SHP77 (cell line): ENCODE measurements at places on chromosomes 1 and 21.

- no peak for DNase-seq
Measured at GRCh38 chr1:195202241-195202640, 1406.0 kb downstream of the KCNT2 start.

DNA sequence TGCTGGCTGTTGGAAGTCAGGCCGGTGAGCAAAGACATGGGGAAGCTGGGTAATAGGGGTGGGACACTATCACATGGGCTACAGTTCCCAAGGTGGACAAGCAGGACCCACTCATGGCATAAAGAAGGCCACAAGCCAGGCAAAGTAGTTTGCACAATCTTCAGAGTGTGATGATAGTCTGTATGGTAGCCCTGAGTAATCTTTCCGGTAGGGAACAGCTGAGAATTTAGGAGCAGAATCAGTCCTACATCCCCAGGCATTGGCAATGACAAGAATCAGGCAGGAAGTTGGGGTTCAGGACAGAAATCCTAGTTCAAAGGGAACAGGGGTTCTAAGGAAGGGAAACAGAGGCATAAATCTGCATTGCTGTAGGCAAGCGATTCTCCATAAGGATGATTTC is 23.9 kb upstream of the SPATA6 start:
- DNase-seq: no peak

GRCh38 chr1:183131166-183131565 is 54.9 kb upstream of the LAMC2 start:
- no peak for DNase-seq

DNA sequence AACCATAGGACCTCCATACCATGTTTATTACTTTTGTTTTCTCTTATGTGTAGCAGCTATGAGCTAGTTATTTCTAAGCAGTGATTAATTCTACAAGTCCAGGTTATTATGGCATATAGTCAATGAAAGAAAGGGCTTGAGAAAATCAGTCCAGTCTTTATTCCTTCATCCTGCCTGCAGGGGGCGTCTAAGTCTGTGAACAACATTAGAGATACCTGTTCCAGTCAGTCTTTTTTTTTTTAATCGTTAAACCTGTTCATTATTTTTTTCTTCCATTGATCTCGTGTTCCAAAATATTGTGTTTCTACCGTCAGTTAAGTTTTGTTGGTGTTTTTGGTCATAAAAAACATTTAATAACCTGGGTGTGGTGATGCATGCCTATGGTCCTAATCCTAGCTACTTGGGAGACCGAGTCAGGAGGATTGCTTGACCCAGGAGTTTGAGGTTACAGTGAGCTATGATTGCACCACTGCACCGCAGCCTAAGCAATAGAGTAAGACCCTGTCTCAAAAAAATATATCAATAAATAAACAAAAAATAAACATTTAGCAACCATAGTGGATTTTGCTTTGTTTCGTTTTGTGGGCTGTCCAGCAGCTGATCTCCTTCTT is 29.4 kb upstream of the CD2 start:
- peak; percentile 57 for DNase-seq

GRCh38 chr1:184947497-184948256 is 26.6 kb downstream of the NIBAN1 start:
- no peak for DNase-seq

DNA sequence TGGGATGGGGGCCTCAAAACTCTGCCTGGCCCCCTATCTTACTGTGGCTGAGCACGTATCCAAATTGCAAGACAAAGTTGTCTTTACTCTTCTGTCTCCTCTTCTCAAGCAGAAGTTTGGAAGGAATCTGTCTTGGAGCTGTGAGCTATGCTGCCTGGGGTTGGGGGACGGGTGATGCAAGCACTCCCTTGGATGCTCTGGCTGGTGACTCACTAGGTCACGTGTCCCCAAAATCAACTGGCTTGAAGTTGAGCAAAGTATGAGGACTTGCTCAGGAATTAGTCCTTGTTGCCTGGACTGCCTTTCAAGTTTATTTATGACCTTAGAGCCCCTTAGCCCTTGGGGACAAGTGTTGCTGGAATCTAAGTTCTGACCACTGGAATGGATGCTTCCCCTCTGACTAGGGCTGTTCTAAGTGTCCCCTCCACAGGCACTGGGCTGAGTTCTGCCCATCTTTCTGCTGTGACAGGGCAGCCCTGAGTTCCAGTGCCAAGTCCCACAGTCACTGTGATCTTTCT is 269.5 kb downstream of the HHAT start:
- no peak for DNase-seq

- no peak for DNase-seq
Measured at GRCh38 chr1:8889925-8890785, 11.7 kb upstream of the ENO1 start.

DNA sequence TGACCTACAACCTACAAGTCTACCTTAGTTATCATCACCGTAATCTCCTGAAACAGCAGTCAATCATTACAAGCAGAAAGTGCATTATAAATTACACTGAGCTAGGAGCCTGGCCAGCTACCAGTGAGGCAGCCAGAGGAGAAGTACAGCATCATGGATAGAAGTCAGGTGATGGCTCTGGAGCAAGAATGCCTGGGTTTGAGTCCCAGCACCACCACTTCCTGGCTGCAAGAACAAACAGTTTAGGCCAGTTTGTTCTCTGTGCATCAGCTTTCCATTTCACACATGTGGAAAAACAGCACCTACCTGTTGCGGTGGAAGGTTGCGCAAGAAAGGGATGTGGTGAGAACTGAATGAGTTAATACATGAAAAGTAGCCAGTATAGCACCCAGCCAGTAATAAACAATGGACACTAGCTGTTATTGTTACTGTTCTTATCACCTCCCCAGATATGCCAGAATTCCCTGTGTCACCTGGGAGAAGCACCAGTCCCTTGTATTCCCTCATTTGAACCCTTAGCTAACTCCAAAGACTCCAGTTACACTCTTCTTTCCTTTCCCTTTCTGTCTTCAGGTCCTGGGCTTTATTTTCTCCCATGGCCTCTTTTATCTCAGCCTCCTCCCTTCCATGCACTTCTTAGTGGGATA is 9.0 kb downstream of the CREG1 start:
- DNase-seq: no peak

DNA sequence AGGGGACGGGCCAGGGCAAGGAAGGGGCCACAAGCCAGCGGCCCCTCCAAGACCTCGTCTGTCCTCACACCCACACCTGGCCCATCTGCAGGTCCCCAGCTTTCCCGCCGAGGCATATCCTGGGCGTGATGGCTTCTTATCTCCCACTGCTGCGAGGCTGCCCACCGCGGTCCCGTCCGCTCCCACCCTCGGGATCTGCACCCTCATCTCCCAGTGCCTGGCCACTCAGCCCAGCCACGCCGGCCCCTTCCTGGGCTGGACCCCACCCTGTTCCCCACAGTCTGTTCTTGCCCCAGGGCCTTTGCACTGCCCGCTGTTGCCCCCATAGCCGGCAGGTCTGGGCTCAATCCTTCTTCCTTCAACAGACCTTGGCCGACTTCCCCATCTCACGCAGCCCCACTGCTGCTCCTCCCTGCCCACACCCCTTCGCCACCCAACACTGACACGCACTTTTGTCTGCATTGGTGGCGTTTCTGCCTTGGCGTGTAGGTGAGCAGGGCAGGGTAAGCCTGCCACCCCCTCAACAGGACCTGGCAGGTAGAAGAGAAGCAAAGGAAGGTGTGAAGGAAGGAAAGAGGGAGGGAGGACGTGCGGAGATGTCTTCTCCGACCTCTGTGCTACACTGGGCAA is 4.4 kb upstream of the TTC34 start:
- DNase-seq: no peak

- DNase-seq: no peak
Measured at GRCh38 chr1:15187175-15188129, 33.9 kb downstream of the TMEM51 start.

DNA sequence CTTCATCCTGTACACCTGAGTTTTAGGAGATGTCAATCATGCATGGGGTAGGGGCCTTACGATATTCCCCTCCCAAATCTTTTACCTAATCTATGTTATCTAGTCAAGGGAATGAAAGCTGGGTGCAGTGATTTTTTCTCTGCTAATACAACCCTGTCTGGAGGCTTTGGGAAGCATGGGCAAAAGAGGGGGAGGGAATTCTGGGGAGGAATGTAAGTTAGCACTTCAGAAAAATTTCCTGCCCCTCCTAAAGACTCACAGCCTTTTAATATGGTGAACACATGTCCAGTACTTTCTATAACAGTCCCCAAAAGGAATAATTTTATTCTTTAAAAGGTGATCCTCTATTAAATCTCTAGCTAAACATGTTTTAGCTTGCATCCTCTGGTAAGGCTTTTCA is 25.6 kb upstream of the PRELP start:
- no peak for DNase-seq

DNA sequence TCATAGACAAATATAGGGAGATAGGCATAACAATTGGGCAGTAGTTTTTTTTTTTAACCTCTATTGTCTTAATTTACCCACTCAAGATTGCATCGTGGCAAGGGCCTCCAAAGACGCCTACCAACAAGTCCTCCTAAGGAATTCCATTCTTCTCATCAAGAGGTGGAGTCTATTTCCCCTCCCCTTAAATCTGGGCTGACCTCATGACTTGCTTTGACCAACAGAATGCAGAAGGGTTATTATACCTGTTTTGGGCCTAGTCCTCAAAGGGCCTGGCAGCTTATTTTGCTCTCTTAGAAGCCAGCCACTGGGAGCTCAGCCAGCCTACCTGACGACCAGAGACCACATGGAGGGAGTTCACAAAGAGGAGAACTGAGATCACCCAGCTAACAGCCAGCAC is 92.3 kb downstream of the COQ8A start:
- DNase-seq: no peak

GRCh38 chr1:211762206-211762605 is 68.4 kb downstream of the LPGAT1 start:
- DNase-seq: no peak

DNA sequence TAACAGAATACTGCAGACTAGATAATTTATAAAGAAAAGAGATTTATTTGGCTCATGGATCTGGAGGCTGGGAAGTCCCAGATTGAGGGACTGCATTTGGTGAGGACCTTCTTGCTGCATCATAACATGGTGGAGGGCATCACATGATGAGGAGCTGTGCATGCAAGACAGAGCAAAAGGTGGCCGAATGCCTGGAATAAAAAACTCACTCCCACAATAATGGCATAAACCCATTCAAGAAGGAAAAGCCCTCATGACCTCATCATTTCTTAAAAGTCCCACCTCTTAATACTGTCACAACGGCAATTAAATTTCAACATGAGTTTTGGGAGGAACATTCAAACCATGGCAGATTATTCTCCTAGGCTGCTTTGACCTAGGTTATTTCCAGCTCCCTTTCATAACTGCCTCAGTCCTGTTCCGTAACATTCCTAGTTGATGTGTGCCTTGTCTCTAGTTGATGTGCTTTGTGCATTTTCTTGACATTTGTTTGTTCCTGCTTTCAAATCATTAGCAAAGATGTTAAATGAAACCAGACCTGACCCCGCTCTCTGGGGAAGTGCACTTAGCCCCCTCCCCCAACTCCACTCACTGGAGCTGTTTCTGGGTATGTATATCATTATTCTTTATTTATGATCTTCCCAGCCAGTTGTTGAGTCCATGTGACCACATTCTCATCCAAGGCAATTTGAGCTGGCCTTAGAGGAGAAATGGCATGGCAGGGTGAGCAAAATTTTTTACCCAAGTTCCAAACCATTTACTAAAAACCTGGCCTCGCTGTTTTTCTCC is 148.5 kb downstream of the GDAP2 start:
- no peak for DNase-seq

DNA sequence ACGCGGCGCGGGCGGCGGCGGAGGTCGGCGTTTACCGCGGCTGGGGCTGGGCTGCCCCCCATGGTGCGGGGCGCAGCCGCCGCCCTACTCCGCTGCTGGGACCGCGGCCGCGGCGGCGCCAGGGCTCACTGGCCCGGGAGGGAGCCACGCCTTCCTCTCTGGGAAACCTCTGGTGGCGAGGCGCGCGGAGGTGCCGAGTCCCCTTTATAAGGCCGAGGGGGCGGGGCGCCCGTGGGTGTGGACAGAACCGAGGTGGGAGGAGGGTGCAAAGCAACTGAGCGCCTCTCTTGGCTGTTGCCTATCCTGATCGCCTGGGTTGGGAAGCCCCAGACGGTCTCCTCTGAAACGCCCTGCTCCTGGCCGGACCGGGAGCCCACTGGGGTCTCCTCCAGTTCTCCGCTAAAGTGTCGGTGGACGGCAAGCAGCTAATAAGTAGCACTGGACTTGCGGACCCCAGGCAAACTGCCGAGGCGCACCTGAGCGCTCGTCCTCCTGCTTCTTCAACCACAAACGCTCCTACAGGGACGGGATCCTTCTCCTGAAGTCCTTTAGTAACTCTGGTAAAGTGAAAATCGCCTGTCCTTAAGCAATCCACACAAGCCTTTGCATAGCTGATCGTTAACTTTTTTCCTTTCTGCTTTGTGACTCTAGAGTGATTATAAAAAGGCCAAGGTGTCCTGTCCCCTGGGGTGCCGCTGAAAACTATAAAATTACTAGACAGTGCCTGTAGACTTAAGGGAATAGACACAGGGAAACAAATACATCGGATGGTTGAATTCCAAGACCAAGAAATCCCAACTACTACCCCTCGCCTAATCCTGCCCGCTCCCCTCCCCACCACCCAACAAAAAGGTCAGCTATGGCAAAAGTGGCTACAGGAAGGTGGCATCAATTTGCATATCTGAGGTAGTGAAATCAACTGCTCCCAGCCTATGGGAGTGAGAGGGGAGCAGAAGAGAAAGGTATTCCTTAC is at the start of gene PTGER3:
TSS of gene PTGER3 (minus strand) at position 182 of the 973 bp plus-strand sequence. CDS start 239 bp downstream, outside the sequence.
- DNase-seq: no peak

DNA sequence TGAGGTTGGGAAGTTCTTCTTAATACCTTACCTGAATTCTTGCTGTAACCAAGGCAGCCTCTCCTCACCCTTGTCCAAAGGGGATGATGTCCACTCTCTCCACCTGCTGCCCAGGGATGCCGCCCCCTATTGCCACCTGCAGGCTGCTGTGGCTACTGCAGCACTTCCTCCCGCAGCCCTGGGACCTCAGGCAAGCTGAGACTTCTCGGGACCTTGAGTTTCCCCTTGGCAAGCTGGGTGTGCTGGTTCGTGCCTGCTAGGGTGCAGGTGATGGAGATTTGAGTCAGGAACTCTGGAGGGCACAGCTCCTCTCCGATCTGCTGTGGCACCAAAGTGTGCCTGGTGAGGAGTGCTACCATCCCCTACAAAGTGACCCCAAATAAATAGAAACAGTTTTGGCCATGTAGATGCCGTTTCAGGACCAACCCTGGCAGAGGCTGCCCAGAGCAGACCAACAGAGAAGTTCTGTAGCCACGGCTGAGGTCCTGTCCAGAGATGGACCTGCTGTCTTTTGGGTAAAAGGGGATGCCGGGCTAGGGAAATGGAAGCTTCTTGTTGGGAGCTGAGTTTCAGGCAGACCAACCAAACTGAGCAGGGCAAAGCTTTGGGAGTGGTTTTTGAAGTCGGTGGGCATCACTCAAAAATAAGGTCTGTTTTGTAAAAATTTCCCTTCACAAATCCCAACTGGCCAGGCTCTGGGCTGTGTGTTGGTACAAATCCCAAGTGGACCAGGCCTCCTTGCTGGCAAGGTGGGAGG is 31.7 kb downstream of the RUNX3 start:
- DNase-seq: peak; percentile 29

- no peak for DNase-seq
Measured at GRCh38 chr1:157831968-157832626, 9.5 kb downstream of the CD5L start.

DNA sequence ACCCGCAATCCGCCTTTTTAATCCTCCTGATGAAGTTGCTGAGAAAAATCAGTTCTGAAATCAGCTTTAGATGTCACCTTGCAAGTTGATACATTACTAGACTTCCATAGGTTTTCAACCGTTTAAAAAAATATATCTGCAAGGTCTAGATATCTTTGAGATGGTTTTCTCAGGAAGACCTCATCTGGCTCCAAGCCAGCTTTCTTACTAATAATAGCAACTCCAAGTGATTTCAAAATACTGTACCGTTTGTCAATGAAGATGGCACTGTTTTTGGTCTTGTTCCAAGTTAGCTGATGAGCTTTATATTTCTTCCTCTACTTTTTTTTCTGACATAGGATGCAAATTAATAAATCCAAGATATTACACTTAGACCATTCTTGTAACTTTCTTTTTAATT is 40.3 kb downstream of the LRRC8C start:
- DNase-seq: no peak
